CMK (cell line): ENCODE measurements at places on chromosomes 7 and 10.

- no peak for DNase-seq
Measured at GRCh38 chr10:50604049-50604640, 19.6 kb downstream of the SGMS1 start.

GRCh38 chr7:84820481-84820880 lies 366.4 kb downstream of the SEMA3D start:
- no peak for DNase-seq

- no peak for DNase-seq
Measured at GRCh38 chr7:24861336-24861735, 104.1 kb upstream of the GSDME start.

GRCh38 chr10:68499544-68499943 lies 27.8 kb upstream of the DNA2 start:
- DNase-seq, result no peak

GRCh38 chr10:126394948-126395347 lies 6.7 kb upstream of the ADAM12 start:
- DNase-seq, result no peak

DNA sequence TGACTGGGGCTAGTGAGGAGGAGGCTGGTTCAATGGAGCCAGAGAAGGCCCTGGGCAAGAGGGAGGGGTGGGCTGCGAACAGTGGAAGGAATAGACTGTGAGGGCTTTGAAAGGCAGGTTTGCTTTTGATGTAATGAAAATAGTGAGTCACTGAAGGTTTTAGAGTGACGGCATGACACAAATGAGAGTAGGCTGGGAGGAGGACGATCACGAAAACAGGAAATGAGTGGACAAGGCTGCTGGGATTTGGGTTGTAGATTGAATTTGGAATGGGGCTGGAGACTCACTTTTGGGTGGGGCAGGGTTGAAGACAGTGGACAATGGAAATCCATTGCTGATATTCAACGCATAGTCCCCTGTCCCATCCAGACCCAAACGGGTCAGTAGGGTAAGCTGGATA lies 139.6 kb downstream of the CDH23 start:
- no peak for DNase-seq

DNA sequence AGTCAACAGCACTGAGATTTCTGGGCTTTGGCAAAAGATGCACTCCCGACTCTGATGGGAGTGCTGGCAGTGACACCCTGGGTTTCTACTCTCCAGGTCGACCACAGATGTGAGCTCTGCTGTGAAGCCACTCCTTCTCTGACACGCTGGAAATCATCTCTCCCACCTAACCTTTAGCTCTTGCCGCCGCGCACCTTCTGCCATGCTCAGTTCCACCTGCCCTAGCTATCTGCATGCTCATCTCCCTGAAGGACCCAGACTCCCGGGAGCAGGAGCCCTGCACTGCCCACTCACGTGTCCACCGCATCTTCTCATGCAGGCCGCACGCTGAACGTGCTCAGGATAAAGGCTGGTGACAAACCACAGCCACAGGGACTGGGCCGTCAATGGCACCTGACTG lies 174.8 kb downstream of the TNS3 start:
- no peak for DNase-seq

- DNase-seq, result no peak
Measured at GRCh38 chr7:154909241-154910105, 93.5 kb downstream of the PAXIP1 start.

- DNase-seq, result no peak
Measured at GRCh38 chr10:133474027-133474426, 20.3 kb downstream of the SCART1 start.

GRCh38 chr7:26153241-26153822 lies 1.3 kb downstream of the NFE2L3 start:
- no peak for DNase-seq

- no peak for DNase-seq
Measured at GRCh38 chr7:16416289-16417282, 4.8 kb downstream of the CRPPA start.

DNA sequence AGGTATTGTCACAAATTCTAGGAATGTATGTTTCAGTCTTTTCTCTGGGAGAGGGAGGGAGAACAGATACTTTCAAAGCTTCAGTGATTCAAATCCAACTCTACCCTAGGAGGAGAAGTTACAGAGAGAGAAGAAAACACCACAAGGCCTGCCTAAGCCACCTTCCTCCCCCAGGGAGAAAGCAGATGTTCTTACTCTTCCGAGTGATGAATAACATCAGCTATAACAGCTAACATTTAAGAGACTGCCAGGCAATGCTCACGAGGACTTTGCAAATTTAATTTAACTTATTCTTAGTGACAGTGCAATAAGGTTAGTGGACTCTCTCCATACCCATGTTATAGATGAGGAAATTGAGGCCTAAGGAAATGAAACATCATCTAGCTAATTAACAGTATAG lies 36.8 kb downstream of the TAS2R41 start:
- no peak for DNase-seq

- peak; percentile 37 for DNase-seq
Measured at GRCh38 chr7:139016931-139017511, 18.8 kb downstream of the ZC3HAV1L start.

- peak; percentile 29 for DNase-seq
Measured at GRCh38 chr7:131692131-131692960, 135.9 kb upstream of the PODXL start.

- no peak for DNase-seq
Measured at GRCh38 chr10:12041766-12042408, 722 bp downstream of the UPF2 start.

DNA sequence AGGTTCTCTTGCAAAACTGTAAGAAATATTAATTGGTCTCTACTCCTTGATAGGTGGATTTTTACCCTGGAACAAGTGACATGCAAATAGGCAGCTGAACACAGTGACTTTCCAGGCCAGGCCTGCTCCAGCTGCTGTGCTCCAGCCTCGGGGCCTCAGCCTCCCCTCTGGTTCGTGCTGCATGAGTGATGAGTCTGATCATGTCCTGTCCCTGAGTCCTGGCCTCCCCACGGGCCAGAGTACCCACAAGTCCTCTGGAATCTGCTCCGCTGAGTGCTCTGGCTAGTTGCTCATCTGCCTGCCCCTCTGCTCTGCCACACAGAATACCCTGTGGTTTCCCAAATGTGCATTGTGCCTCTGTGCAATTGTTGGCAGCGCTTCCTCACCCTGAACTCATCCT lies 80.1 kb upstream of the PDZD8 start:
- DNase-seq, result no peak

- DNase-seq, result no peak
Measured at GRCh38 chr10:59872892-59873463, 33.4 kb downstream of the CCDC6 start.

DNA sequence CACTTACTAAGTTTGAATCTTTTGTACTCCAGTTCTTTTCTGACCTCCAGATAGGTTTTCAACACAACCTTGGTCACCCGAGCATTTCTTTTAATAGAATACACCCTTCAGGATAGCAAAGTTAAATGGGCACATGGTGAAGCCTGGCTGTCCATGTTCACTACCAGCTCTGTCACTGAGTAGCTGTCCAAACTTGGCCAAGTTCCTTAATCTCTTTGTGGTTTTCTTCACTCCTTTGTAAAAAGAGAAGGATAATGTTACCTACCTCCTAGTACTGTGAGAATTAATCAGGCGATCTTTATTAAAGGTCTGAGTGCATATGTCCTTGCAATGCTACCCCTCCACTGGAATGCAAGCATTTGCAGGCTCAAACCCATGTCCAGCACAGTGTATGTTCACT lies 128.1 kb upstream of the PTPRZ1 start:
- DNase-seq, result no peak

DNA sequence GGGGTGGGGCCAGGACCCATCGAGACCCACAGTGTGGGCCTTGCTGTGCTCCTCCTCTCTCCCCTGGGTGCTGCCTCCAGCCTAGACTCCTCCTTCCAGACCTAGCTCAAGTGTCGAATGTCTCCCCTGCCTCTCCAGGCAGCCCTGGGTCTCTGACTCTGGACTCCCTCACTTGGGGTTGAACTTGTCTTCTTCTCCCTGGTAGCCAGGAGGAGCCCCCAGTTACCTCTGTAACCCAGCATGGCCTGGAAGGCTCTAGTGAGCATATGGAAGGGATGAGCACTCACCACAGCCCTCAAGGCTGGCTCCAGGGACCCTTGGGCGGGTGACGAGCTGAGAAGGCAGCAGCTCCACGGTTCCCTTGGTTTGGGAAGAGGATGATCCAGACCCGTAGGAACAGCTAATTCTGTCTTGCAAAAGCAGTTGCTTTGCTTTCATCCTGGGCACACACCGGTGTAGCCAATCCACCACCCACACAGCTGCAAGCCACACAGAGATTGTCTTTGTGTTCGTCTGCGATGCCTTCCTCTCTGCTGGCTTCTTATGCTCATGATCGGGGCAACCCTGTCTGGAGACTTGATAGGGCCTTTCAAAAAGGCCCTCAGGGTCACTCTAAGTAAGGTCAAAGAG lies 52.3 kb upstream of the ANTXRL start:
- no peak for DNase-seq

DNA sequence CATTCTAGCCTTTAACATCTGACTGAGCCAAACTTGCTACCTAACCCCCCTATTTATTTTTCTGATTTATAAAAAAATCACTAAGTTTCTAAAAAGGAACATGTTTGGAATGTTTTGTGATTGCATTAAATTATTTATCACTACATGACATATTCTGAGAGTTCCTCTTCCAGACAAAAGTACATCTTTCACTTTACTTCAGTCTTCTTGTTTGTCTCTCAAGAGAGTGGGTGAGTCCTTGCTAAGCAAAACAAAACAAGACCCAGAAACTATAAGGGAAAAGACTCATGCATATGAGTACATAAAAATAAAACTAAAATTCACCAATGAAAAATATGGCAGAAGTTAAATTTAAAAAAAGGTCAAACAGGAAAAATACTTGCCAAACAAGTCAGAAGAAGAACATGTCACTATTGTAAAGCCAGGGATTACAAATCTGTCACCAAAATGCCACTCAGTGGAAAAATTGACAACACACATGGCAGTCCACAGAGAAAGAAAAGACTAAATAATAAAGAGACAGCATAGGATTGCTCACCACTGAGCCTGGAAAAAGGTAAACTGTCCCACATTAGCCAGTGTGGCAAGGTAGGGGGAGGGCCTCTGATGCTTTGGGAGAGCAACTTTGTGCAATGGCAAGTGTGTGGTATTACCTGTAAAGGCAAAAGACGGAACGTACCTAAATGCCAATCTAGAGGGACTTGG lies 166.7 kb upstream of the ZNF32 start:
- DNase-seq, result no peak

DNA sequence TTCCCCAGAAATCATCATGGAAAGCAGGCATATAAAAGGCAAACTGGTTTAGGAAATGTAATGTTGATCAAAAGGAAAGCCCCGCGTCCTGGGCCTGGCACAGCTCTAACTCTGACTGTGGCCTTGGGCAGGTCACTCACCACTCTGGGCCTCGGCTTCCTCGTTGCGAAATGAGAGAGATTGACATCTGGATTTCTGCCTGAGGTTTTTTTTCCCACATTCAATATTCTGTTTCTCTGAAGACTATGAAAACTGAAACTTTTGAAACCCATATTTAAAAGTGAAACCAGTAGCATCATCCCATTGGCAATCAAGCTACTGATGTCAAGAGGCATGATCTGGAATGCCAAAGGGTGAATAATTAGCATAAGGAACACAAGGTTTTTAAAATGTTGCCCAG lies 369.7 kb upstream of the NPVF start:
- no peak for DNase-seq

GRCh38 chr7:155009570-155010157 lies 6.7 kb upstream of the PAXIP1 start:
- DNase-seq, result no peak

- DNase-seq, result no peak
Measured at GRCh38 chr7:1550005-1550845, 5.8 kb downstream of the TMEM184A start.

GRCh38 chr10:18140957-18141845 lies 977 bp downstream of the CACNB2 start:
- no peak for DNase-seq

DNA sequence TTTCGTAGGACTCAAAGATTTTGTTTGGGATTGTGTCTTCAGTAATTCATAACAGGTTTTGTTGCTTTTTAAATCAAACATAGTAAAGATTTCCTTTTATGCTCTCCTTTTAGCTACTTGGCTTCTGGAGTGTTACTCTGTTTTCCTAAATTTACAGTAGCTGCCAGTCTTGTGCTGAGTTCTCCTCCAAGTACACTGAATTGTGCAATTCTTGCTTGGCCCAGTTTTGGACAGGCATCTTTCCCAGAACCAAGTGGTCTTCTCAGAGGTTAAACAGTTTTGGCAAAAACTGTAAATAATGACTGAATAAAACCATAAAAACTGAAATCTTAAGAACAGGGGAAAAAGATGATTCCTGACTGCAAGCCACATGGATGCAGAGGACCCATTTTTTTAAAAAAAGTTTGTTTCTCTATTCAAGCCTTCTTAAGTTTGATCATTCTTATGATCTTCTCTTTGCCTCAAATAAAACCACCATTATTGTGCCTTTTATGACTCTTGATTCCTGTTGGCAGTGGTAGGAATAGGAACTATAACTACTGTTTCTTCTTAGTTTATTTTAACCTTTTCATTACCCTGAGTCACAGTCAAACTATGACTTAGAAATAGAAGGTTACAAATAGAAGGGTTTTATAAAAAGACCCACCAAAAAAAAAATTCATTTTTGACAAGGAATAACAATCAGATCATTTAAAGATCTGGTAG lies 88.0 kb downstream of the MDFIC start:
- DNase-seq, result no peak

DNA sequence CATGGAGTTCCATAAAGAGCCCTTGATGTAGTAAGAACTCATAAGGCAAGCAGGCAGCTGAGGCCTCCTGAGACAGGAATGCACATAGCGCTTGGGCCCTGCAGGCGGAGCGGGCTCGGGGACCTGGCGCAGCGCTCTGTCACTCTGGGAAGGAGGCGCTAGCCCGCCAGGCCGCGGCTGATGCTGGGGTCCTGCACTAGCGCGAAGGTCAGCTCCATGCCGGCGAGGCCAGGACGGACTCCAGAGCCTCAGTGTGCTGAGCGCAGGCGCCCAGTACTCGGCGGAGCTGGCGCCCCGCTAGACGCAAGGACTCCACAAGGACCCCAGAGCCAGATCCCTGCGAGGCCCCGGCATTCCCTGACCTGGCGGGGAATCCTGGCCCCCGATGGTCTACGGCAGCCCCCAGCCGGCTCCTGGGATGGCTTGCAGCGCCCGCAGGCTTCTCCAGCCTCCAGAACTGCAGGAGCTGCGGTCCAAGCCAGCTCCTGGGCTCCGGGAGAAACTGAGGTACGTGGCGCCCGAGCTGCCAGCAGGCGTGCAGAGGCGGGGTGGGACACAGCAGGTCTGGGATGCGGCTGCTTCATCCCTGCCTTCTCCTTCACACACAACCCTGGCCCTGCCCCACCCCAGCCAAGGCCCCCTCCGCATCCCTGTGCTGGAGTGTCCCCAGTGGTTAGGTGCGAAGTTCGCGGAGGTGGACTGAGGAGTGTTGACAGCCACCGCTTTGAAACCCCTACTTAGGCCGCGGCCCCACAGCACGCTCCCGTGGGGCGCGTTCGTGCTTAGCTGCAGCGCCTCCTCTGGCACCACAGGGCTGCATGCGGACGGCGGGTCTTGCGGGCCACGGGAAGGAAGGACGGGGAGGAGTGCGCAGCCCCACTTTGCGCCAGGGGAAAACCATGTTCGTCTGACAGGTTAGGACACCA lies 761.5 kb upstream of the POM121L12 start:
- no peak for DNase-seq
